ENCODE measurements at places on chromosomes 1 and 21. TPM values are rescaled to one million over a fixed set of nuclear protein-coding genes. Genes with fewer than 3 reads are reported as not detected.
A peak's percentile ranks its signal among the peaks of the same experiment; 100 is the strongest.

GRCh38 chr1:184854036-184854435, 99.4 kb upstream of the EDEM3 start:
- no peak for ATAC-seq

DNA sequence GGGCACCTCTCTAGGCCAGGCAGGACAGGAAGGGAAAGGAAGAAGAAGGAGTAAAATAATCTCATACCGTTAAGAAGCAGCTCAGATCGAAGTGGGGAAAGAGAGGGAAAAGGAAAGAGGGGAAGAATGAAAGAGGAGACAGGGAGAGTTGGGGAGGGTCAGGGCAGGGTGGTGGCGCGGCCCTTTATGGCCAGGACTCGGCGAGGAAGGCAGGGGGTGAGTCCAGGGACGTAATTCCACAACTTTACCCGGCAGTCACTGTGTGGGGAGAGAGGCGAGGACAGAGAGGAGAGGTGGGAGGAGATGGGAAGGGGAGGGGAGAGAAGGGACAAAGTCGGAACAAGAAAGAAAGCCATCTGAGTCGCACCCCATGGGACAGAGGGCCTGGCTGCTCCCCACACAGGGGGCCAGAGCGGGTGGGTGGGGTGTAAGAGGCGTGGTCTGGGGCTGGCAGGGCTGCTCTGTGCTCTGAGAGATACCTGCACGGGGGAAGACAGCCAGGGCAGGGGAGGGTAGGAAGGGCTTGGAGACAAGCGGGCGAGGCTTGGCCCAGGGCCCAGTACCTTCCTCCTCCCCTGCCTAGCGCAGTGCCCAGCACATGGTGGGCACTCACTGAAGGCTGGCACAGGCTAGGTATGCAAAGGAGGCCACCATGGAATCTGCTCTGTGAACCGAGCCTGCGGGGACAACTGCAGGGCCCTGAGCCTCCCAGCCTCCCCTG, 49.4 kb downstream of the KIF21B start:
- no peak for ATAC-seq

GRCh38 chr1:162151900-162152829, 82.7 kb downstream of the NOS1AP start:
- no peak for ATAC-seq

DNA sequence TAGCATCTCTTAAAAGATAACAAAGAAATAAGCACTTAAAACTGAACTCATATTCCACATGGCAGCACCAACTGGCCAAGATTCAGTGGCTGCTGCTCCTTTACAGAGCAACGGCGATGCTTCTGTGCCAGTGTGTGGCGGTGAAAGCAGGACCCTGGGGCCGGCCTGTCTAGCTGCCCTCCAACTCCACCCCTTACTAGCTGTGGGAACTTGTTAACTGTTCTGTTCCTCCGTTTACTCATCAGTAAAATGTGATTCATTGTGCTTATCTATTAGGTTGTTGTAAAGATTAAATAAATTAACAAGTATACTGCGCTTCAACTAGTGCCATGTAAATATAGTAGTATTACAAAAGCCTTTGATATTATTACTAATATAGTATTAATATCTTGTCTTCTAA, 133.2 kb downstream of the GDAP2 start:
- no peak for ATAC-seq

Gene MYOC
- total RNA-seq, result 1,432 TPM

- no peak for ATAC-seq
These were observed 116.1 kb downstream of the DENND1B start for GRCh38 chr1:197659171-197659570.

GRCh38 chr1:117759535-117759934, 153.7 kb downstream of the TENT5C start:
- no peak for ATAC-seq

DNA sequence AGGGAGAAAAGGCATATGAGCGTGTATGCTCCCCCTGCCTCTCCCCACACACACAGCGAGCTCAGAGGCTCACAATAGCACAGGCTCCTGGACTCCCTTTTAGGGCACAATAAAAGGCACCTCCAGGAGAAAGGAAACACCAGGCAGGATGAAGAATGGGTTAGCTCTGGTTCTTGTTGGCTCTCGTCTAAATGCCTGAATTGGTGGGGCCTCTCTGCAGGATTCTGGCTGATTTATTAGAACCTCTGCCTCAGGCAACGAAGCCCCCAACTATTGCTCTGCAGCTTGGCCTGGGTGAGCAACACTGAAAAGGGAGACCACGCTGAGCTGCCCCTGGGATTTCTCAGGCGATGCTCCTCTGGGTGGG, 590.9 kb upstream of the PLXNA2 start:
- ATAC-seq, result no peak

DNA sequence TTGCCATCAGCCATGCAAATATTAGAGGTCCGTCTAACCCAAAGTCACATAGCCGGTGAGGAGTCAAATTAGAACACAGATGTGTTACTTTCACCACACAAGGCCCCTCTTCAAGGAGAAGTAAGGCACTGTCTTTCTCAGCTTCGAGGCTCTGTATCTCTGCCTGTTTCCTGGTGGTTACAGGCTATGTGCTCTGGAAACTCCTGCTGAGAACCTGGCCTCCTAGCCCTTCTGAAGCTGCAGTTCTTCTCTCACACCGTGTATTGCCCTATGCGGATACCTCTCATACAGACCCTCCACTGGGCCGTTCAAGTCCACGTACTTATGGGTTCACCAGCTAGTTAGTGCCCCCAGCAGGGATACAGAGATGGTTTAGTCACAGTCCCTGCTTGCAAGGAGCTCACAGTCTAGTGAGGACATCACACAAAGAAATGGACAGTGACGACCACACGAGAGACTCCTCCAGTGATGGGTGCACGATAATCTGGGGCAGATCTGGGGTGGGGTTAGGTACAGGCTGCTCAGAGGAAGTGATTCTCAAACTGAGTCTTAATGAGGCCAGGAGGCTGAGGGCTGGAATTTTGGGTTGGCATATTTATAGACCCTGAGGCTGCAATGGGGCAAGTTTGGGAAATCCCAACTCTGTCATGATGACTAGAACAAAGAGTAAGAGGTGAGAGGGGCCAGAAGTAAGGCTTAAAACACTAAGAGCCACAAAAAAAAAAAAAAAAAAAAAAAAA, 22.8 kb upstream of the ELOA start:
- no peak for ATAC-seq

- no peak for ATAC-seq
These were observed 470 bp upstream of the MTMR11 start for GRCh38 chr1:149936992-149937705.

DNA sequence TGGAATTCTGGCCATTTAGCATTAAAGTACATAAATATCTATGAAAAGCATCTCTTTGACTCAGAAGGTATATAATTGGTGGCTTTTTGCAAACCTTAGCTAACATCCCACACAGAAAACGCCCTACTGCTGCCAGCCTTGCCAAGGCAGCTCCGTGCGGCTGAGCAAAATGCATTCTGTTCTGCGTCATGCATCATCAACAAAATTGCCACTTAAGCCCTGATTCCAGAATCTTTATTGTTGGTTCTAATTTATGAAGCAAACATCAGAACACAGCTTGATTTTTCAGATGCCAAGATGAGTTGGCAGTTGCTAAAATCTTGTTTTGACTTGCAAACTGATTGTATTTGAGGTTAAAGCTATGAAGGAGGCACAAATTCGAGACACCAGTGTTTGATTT, 314.9 kb upstream of the DEPDC1 start:
- ATAC-seq, result no peak

DNA sequence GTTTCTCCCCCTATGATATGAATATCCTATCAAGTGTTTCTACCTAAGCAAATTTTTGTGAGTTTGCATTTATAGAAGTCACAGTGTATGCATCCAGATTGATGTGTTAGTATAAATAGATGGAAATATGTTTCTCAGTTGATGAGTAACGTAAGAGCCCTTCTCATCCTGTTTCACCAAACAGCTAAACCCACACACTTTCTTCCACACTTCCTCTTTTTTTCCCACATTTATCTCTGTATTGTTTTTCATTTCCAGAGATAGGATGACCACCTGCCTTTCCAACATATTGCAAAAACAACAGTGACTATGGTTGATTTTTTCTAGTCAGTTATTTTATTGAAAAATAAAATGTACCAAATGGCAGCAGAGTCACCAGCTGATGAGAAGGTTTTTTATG, 490.1 kb downstream of the NEGR1 start:
- ATAC-seq, result no peak

- no peak for ATAC-seq
These were observed 73.8 kb upstream of the MORC3 start for GRCh38 chr21:36246080-36246631.

Gene IL20
- not detected for total RNA-seq

Gene NTMT2
- not detected for total RNA-seq

DNA sequence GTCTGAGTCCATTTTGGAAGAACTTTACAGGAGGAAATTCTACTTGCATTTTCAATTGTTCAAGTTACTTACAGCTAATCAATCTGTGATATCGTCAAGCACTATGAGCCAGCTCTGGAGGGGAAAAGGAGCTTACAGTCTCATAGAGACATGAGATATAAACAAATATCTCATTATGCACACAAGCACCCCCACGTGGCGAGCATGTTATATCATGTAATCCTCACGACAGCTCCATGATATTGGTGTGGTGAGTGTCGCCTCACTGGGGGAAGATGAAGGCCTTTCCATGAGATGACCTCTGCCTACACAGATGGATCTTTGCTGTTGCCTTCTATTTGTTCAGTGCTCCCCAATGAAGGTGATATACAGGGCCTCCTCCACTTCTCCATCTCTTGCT, 34.6 kb downstream of the TNR start:
- no peak for ATAC-seq

Gene RXFP4
- 0.27 TPM for total RNA-seq

Gene SNRPE
- 28.0 TPM for total RNA-seq

DNA sequence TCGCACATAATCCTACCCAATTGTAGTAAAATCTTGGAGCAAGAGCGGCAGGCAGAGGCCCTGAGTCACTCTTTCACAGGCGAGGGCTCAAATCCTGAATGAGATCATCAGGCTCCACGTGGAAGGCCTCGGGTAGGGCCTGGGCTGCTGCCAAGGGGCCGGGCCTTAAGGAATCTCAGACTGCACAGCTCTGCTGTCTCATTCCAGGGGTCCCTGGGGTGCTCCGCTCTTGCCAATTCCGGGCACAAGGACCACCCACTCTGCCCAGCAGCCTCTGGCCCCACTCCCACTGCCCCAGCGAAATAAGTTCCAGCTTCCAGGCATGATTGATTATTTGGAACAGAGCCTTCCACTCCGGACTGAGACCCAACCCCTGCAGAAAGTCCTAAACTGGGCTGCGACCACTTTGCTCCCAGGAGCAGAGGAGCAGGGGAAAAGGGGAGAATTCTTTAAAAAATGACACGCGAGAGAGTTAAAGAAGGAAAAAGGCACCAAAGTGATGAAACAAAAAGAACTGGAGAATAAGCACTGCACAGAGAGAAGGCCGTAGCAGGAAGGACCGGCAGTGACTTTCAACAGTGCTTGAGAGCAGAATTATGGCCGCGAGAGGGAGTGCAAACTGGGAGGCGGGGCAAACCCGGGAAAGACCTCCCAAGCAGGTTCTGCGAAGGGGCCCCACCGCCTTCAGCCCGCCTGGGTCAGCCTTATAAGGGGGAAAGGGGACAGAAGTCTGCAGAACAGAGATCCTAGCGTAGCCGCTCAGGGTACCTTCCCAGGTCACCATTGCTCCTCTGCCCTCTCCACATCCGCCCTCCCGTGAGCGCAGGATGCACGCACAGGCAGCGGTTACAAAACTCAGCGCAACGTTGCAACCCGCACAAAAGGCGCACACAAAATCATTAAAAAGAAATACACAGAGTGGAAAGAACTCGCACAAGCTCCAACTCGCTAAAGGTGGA, 2.0 kb downstream of the ADAMTS1 start:
- ATAC-seq, result peak; percentile 62

Gene NPPB
- not detected for total RNA-seq

Gene DVL1
- 84.4 TPM for total RNA-seq

DNA sequence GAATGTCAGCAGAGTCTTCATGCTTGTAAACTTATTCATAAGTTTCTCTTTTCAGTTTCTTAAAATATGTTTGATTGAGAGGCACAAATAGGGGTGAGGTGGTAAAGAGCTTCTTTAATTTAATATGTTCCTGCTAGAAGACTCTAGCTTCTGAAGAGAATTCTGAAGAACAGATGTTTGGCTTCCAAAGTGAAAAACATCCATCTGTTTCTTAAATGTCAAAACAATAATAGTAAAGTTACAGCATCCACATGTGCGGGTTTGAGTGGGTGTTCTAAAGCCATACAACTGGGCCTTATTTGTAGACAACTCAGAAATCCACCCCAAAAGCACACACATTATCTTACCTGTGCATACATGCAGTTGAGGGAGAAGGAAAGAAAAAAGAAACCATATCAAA, 144.0 kb upstream of the ADGRL4 start:
- ATAC-seq, result no peak
